ENCODE measurements at places on chromosomes 6 and 20.
A peak's percentile ranks its signal among the peaks of the same experiment; 100 is the strongest.

DNA sequence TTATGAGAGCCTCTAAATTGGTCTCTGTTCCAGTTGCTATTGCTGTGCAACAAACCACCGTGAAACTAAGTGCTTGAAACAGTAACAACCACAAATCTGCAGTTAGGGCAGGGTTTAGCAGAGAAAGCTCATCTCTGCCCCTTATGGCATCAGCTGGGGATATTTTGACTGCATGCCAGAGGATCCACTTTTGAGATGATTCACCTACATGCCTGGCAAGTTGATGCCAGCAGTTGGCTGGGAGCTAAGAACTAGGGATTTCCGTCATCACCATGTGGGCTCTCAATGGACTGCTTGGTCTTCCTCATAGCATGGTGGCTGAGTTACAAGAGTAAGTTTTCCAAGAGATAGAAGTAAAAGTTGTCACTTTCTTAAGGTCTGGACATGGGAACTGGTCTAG lies 35.1 kb downstream of the PLCB4 start:
- no peak for DNase-seq

GRCh38 chr6:6685249-6686040 lies 96.9 kb downstream of the LY86 start:
- DNase-seq = no peak

DNA sequence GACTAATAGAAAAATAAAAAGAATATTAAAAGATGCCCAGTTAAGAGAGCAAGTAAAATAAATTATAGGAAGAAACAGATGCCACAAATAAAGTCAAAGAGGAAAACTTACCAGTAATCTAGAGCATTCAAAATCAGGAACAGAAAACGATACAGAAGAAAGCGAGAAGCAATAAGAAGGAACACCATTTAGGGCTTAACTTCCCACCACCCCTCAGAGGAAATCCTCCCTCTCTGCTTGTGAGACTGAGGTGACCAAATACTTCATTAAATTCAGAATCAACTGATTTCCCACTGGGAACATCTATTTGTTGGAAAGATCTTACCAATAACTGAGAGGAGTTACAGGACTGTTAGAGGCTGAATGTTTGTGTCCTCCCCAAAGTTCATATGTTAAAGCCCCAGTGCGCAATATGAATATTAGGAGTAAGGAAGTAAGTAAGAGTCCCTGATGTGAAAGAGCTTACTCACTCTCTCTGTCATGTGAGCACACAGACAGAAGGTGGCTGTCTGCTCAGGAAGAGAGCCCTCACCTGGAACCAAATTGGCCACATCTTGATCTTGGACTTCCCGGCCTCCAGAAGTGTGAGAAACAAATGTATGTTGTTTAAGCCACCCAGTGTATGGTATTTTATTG lies 19.5 kb downstream of the KATNA1 start:
- DNase-seq = no peak

- DNase-seq = no peak
Measured at GRCh38 chr6:63683071-63683603, 47.5 kb downstream of the PHF3 start.

GRCh38 chr6:22133357-22133756 lies 163.5 kb downstream of the PRL start:
- no peak for DNase-seq

DNA sequence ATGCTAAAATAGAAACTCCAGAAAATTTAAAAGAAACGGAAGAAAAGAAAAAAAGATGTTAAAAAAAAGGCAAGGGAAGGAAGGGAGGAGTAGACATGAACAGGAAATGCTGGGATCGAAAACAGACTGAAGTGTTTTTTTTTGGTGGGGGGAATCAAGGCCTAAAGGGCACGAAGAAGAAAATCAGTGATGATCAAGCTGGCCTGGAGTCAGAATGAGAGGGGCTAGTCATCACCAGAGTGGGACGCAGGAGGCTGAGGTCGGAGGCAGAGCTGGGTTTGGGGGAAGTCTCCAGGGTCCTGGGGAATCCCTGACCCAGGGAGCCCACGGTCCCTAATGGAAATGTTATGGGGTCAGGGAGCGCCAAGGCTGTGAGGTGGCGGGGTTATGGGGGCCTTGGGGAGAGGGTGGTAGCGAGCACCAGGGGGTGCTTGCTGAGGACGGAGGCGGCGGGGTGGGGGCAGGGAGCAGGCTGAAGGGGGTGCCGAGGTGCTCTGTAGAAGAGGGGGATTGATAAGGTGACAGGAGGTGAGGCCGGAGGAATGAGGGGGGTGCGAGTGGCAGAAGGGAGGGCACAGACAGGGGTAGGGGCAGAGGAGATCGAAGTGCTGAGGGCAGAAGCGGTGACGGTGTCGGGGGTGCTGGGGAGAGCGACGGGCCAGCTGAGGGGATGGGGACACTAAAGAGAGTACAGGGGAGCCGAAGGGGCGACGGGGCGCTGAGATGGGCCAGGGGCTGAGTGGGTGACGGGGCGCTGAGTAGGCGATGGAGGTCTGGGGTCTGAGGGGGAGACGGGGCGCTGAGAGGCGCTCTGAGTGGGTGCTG lies 684 bp downstream of the ZNFX1 start:
- DNase-seq = no peak

DNA sequence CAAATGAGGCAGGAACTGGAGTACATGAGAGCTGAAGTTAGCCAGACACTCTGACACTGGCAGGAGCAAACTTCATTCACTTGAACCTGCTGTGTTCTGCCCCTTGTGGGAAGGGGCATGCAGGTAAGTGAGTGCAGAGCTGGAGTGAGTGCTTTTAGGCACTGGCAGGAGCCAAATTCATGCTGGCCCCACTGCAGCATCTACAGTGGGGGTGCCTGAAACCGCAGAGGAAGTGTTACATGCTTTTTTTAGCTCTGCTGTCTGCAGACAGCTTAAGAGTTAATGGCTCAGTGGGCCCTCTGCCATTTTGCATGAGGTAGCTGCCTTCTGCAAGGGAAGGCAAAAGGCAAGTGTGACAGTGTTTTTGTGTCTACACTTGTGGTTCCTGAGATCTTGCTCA lies 167.9 kb upstream of the SYNCRIP start:
- DNase-seq = no peak

DNA sequence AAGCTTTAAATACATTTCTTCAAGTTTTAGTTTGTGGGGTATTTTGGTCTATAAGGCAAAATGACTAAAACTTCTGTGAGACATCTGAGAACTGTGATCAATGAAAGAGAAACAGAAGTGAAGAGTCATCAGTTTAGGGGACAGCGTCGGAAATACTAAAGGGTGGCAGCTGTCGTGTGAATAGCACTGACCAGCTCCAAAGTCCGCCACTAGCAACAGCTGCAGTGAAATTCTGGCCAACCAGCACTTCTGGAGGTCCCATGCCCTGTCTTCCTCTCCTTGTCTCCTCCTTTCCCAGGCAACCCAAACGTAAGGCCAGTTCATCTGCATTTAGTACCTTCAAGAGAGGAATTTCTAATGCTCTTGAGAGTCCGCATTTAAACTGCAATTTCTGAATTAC lies 87.5 kb downstream of the DACT2 start:
- DNase-seq = no peak

- DNase-seq = no peak
Measured at GRCh38 chr20:63102721-63103375, 96.1 kb upstream of the BHLHE23 start.

- no peak for DNase-seq
Measured at GRCh38 chr20:33014336-33015113, 7.0 kb downstream of the BPIFB2 start.

GRCh38 chr6:26455357-26455970 lies 2.3 kb upstream of the BTN2A1 start:
- DNase-seq = no peak

DNA sequence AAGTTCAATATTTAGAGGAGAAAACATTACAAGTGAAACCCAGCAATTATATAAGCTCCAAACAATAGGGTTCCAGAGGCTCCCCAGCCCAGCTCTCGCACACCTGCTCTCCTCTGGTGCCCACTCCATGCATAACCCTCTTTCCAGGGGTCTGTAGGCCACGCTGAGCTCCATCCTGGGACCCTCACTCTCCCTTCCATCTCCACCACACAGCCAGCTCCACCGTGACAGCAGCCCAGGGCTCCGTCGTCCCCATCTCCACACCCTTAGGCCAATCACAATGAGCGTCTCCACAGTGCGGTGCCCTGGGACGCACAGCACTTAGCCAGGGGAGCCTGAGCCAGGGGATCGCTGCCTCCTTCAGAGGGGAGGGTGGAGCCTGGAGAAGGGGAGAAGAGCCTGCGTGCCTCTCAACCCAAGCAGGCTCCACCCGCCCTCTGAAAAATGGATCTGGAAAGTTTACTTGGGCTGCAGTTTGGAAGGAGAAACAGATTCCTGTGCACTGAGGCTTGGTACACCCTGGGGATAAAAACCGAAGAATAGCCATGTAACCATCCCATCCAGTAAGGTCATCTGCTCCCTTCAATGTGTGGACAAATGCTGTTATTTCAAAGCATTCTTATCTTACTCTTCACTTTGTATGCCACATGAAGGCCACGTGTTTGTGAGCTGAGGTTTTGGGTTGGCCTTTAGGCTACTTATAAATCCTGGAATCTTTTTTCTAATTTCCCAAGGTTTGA lies 72.4 kb upstream of the GGTLC1 start:
- no peak for DNase-seq

GRCh38 chr6:75317503-75318206 lies 33.1 kb upstream of the TMEM30A start:
- no peak for DNase-seq

- no peak for DNase-seq
Measured at GRCh38 chr6:84979541-84979940, 215.1 kb upstream of the TBX18 start.

GRCh38 chr20:3323398-3323797 lies 84.1 kb downstream of the DNAAF9 start:
- DNase-seq = no peak

- peak; percentile 21 for DNase-seq
Measured at GRCh38 chr20:32743237-32744112, at the start of gene COMMD7. COMMD7 (minus strand) TSS chr20:32743467; CDS start chr20:32743391, 76 bp downstream.

DNA sequence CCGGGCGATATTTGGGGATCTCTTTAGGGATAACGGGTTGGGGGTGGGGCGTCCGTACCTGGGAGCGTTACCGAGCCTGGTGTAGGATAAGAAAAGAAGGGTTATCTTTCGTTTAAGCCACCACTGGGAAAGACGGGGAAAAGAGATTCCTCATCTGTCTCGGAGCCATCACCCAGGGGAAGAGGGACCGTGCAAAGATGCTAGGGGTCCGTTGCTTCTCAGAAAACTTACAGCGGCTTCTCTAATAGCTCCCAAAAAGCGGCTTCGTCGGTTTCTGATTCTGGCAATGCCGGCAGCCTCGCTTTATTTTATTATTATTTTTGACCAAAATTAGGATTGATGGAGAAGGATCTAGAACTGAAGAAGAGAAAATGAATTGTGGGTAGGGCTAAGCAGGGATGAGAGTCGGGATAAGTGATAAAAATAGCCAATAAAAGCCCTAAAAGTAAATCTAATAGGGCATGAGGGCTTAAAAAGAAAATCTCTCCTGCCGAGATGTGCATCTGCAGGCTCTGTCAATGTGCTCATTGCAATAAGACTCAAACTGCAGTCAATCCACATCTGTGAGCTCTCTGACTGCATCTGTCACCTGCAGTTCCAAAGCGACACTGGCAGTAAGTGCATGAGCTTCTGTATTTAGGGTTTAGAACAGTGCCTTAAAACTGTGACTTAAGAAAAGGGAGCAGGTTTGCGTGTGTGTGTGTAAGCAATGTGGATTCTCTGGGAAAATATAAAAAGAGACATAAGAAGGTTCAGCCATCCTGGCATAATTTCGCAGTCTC lies 801 bp downstream of the TBPL1 start:
- DNase-seq = no peak

GRCh38 chr6:1665214-1665613 lies 55.5 kb downstream of the FOXC1 start:
- no peak for DNase-seq

GRCh38 chr6:83908813-83909212 lies 49.3 kb downstream of the CYB5R4 start:
- DNase-seq = no peak

- no peak for DNase-seq
Measured at GRCh38 chr6:1381481-1382330, 7.7 kb upstream of the FOXF2 start.

GRCh38 chr6:160368670-160369069 lies 20.5 kb downstream of the SLC22A3 start:
- no peak for DNase-seq

GRCh38 chr20:58713801-58714339 lies 21.3 kb downstream of the NPEPL1 start:
- DNase-seq = no peak

- DNase-seq = no peak
Measured at GRCh38 chr20:50449738-50450492, 60.3 kb upstream of the PTPN1 start.

- peak; percentile 57 for DNase-seq
Measured at GRCh38 chr6:10886691-10887502, at the start of gene SYCP2L. SYCP2L (plus strand) TSS chr6:10887052; CDS start chr6:10887127, 75 bp downstream.

GRCh38 chr6:47363736-47364135 lies 54.0 kb upstream of the TNFRSF21 start:
- DNase-seq = no peak

GRCh38 chr20:32325706-32326503 lies 32.2 kb upstream of the ASXL1 start:
- peak; percentile 89 for DNase-seq

DNA sequence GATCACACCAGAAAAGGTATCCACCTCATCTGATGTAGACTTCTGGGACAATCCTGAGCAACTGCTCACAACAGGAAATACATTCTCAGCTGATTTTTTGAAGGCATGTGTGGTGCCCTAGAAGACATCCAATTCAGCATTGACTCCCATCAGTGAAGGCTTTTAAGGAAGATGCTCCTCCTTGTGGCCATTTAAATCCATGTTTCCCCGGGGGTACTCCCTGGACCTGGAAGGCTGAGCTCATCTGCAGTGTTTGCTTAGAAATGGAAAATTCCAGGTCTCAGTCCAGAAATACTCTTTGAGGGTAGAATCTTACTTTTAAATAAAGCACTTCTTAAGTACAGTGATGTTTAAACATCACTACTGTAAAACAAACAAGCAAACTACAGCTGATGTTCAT lies 195.5 kb upstream of the PDE10A start:
- no peak for DNase-seq

GRCh38 chr6:87826424-87826823 lies 124.4 kb upstream of the AKIRIN2 start:
- DNase-seq = no peak

DNA sequence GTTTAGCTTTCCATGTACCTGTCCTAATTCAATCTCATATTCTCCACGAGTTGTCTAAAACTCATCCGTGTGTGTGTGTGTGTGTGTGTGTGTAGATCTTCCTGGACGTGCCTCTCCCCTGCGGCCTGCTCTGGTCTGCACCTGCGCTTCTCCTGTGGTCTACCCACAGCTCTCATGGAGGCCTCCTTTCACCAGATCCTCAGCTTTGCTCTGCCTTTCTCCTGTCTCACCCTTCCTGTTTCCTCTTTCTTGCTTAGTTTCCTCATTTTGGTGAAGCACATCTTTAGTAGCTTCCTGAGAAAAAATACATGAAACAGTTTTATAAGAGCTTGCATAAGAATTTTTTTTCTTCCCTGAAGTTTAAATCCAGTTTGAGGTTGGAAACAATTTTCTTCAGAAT lies 18.1 kb downstream of the SLX4IP start:
- DNase-seq = no peak

DNA sequence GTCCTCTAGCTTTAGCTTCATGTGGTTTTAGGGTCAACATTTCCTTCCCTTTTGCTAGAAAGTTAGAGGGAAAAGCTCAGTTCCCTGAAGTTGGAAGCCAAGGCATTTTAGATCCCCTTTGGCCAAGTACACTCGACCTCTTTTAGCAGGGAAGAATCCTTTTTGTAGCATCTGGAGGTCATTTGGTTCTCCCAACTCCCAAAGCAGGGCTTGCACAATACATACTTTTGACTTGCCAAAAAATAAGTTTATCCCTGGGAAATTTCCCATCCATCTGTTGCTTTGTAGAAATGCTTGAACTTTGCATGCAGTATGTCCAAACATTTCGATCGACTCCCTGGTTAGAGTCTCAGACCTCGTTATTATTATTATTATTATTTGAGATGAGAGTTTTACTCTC lies 4.6 kb upstream of the EDEM2 start:
- no peak for DNase-seq

All from SHP77 treated with DMSO at 0.1 percent for 48 hours (cell line).